Activated naive CD8-positive, alpha-beta T cell treated with anti-CD3 and anti-CD28 coated beads, Interleukin-2, amount 50 U/mL, for 16 hours (primary cell): ENCODE measurements at places on chromosomes 7 and 10.

GRCh38 chr7:30888747-30889146, 22.9 kb upstream of the AQP1 start:
- DNase-seq = no peak

GRCh38 chr10:130220251-130221185, 84.3 kb downstream of the GLRX3 start:
- DNase-seq = no peak

GRCh38 chr7:22173685-22174573, 183.0 kb downstream of the RAPGEF5 start:
- DNase-seq = no peak

DNA sequence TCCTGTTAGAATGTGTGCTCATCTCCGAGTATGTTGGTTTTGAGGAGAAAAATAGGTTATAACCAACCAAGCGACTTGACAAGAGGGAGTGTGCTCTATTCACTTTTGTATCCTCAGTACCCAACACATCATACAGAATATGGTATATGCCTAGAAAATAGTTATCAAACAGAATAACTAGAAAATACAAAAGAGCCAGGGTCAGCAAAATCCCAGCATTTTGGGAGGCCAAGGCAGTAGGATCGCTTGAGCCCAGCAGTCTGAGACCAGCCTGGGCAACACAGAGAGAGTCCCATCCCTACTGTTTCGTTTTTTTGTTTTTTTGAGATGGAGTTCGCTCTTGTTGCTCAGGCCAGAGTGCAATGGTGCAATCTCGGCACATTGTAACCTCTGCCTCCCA, 257.9 kb downstream of the PARD3 start:
- no peak for DNase-seq

DNA sequence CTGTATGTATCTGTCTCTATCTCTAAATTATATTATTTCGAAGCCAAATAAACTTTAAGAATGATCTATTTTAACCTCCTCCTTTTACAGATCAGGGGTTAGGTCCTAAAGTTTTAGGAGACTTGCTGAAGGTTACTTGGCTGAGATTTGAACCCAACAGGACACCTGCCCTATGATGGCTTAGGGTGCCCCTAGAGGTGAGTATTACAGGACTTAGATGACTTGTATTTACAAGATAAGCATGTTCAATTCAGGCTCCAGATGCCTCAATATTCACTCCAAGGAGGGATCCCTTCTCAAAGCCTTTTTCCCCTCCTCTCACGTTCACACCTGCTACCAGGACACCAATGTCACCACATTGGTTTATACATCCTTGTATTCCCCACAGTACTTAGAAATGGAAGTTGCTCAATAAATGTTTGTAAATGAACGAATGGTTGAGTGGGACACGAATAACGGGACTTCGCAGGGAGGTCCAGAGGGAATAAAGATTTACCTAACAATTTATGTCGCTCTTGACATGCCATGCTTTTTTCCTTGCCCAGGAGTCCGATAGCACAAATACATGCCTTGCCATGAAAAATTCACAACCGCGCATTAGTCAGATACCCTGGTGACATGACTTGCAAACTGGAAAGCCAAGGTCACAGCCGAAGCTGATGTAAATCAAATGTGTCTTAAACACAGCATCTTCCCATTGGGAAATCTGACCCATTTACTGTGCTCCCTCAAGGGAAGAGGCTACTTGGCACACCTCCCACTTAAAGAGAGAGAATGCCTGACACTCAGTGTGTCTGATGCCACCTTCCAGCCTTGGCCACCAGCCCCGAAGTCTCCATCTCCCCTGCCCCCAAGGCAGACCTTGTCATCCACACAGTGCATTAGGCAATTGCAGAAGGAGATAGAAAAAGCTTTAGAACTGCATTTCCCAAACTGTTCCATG, 872.2 kb upstream of the AUTS2 start:
- no peak for DNase-seq

DNA sequence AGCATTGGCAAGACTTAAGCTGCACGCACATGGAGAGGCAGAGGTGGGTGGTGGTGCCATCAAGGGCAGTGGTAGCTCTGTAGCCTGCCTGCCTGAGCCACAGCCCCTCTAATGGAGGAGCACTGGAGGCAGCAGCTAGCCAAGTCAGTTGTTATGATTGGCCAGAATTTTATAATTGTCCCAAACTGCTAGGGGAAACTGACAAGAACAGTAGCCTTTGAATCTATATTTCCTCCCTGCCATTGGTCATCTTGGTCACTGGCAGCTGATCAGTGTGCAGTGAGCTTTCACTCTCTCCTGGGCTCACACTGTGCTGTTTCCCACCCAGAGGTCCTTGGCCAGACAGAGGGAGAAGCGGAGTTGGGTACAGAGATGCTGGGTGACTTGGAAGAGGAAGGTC, 9.6 kb upstream of the ZNF783 start:
- DNase-seq = no peak

DNA sequence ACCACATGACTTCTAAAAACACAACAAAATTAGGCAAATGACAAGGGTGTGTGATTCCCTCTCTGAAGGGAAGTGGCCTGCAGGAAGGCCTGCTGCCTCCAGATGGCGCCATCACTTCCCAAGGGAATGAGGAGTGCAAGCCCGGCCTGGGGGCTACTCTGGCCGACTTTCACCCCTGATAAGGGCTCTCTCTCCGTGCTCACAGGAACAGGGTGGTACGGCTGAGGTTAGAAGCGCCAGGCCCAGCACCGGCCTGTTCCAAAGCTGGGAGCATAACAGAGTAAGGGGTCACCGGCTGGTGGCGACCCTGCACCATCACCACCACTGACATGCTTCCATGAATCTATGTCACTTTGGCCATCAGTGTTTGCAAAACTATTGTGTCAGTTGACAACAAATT, 13.1 kb downstream of the RBP3 start:
- DNase-seq = no peak

DNA sequence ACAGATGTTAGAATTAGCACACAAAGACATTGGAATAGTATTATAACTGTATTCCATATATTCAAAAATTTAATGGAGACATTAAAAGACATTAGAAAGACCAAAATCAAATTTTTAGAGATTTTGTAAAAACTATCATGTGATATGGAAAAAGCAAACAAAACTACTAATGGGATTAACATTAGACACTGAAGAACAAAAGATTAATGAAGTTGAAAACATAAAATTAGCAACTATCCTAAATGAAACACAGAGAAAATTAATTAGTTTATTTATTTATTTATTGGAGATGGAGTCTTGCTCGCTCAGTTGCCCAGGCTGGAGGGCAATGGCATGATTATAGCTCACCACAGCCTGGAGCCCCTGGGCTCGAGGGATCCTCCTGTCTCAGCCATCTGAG, 158.8 kb downstream of the DOCK4 start:
- DNase-seq = no peak

DNA sequence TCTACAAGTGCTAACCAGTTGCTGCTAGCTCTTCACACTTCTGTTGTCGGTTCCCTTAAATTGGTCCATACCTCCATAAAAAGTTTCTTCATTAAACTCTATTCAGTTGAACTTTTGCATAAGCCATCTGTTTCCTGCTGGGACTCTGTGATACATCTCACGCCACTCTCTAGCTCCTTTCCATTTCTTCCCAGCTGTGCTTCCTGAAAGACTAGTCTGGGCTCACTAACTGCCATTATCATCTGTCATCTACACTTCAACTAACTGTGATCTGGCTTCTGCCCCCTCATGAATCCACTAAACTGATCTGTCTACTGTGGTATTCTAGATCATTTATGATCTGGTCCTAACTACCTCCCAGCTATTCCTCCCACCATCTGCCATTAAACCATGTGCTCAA, 78.3 kb downstream of the ELAPOR2 start:
- DNase-seq = no peak
